Stimulated activated CD4-positive, alpha-beta T cell treated with anti-CD3 and anti-CD28 coated beads, Interleukin-4, amount 100 ng/mL, for 1 hour (primary cell): ENCODE measurements at places on chromosomes 2 and 18.

- no peak for DNase-seq
Observed at GRCh38 chr2:239575931-239576445, 175.2 kb upstream of the HDAC4 start.

GRCh38 chr2:222984908-222985307 is 67.1 kb upstream of the KCNE4 start:
- no peak for DNase-seq

DNA sequence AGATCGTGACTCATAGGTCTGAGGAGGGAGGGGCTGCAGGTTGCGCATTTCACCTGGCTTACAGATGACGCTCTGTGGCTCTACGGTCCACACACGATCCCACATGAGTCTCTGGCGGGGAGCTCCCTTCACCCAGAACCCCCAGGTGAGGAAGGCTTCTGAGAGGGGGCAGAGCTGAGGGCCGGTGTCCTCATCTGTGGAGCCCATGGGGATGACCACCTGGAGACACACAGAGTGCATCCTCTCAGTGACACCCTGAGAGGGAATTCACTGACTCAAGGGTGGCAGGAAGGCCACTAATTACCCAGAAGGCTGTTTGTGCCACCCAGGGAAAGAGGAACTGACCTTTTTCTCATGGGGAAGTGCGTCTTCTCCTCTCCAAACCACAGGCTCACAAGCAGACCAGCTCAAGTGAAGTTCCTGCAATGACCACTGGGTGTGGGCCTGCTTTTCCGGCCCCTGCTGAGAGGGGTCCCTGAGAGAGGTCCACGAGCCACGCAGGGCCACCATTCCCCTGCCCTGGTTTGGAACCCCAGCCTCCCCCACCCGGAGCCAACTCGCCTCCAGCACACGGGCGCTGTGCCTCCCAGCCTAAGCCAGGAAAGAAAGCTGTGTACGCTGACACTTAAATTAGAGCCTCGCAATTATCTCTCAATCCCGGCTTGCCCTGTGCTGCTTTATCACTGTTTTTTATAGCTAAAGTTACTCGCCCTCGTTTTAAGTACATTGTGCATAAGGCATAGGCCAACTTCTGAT is 114.1 kb downstream of the BCL11A start:
- no peak for DNase-seq

DNA sequence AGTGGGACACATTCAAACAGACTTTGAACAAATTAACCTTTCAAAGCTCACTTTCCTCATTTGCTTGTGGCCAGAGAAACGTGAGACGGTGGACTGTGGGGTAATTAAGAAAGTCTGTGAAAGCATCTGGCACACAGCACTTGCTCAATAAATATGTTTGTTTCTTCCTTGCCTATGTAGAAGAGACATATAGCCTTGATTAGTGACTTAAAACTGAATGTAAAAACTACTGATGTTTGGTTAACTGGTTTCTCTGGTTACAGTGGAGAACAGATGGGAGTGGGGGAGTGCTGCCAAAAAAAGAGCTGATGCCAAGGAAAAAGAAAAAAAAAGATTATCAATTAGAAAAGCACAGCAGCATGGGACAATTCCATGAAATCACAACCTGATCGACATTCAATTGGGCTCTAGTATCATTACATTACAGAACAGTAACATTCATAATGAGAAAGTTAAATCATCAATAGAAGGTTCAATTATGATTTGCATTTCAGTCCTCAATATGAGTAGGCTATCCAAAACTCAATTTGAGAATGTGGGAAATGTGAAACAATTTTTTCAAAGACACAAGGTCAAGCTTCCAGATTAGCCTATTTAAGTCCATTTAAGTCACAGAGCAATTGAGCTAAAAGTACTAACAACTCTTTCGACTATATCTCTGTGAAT is 14.7 kb downstream of the CUL3 start:
- DNase-seq, result no peak

- DNase-seq, result no peak
Observed at GRCh38 chr18:50663626-50664441, 103.9 kb downstream of the MAPK4 start.

- DNase-seq, result no peak
Observed at GRCh38 chr2:161243312-161243711, 64.9 kb upstream of the PSMD14 start.

GRCh38 chr2:232292395-232293154 is 86.0 kb upstream of the ALPP start:
- peak; percentile 52 for DNase-seq

GRCh38 chr2:158357699-158358098 is 98.9 kb downstream of the CCDC148 start:
- DNase-seq, result no peak

- DNase-seq, result no peak
Observed at GRCh38 chr2:221708902-221709301, 136.8 kb upstream of the EPHA4 start.

- DNase-seq, result no peak
Observed at GRCh38 chr18:13252686-13253410, 34.3 kb downstream of the LDLRAD4 start.

GRCh38 chr2:8515864-8516533 is 165.9 kb upstream of the ID2 start:
- no peak for DNase-seq

- no peak for DNase-seq
Observed at GRCh38 chr2:239331560-239331959, 69.3 kb downstream of the HDAC4 start.

DNA sequence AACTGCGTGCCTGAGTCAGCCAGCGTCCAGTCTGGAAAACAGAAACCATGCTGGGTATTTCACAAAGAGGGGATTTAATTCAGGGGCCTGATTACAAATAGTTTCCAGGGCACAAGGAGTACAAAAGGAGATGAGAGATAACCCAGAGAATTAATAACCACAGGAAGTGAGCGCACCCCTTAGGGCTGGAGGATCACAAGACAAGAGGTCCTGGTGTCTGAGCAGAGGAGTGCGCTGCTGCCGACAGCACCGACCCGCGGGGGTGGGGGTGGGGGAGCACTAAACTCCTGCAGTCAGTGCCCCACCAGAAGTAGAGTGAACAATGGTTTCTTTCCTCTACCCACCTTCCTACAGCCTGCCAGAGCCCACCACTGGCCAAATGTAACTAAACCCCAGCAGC is 20.8 kb upstream of the MAL start:
- no peak for DNase-seq

DNA sequence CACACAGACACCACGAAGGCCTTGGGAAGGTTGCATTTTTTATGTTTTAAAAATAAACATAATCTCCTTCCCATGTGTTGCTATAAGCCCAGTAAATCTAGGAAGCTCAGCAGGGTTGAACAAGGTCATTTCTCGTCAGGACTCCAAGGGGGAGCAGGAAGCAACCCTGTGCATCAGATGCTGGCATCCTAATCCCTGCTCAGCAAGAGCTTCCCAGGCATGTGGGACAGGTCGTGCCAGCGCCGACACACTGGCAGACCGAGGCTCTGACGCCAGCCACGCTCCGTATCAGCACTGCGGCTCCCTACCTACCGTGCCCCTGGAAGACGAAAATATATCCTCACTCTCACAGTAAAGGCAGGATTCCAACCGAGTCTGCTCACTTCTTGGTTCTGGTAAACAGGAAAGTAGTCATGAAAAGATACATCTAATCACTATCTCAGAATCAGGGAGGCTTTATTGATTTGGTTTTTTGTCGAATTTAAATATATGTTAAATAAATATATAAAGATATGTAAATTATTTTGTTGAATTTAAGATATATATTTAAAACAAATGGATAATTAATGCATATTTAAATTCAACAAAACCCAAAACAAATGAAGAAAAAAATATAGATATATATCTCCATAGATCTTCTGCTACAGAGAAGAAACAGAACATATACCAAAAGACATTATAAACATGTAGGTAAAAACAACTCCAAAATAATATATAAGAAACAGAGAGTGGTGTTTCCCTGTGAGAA is 61.4 kb downstream of the TXNL1 start:
- no peak for DNase-seq

DNA sequence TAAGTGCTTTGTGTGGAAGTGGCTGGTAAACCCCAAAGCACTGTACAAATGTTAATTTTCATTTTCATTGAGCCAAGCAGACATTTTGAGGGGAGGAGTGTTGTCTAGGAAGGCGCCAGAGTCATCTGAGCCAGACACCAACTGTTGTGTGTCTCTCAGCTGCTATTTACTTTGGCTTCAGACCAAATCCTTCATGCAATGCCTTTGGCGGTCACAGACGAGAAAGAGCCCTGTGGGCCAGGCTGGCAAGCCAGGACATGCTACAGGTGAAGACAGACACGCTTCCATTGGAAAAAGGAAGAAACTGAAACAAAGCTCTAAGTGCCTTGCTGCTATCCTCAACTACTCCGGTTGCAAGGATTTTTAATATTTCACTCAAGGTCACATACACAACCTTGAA is 115.4 kb upstream of the CDC42EP3 start:
- DNase-seq, result no peak

DNA sequence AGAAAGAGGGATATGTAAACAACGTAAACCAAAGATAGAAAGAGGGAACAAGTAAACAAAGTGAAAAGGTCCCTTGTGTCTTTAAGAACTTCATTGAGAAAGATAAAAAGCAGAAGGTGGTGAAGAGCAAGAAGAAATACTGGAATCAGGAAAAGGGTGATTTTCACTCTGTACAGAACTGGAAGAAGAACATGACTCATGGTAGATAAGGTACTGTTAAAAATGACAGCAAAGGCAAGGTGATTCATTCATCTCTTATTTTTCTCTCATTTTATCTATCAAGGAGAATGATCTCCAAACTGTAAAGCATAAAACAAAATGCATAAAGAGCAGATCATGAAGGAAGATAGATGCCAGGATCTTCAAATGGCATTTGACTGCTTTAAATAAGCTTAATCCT is 724.6 kb upstream of the CELF4 start:
- no peak for DNase-seq

DNA sequence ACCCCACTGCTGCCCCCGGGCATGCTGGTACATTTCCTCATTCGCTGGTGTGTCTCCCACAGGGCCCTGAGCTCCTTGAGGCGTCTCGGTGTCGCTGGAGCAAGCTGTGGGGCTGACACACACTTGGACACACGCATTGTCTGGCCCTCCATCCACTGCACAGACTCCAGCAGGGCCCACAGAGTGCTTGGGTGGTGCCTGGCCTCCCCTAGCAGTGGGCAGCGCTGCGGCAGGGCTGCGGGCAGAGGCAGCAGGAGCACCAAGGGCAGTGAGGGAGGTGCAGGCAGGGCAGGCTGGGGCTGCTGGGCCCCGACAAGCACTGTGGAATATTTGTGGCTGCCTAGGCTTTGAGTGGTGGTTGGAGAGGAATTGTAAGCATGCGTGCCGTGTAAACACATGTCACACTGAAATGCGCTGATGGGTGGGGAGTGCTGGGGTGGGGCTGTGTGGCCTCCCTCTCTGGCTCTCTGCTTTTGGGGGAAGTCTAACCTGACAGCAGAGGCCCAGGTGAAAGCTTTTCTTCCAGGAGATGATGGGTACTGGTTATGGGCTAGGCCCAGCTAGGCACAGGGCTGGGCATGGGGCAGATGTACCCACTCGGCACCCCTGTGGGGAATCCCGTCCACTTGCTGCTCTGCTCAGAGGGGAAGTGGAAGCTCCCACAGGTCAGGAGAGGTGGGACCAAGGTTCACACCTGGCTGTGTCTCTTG is 55.5 kb upstream of the HS6ST1 start:
- no peak for DNase-seq

- no peak for DNase-seq
Observed at GRCh38 chr2:48395658-48396057, 134.3 kb upstream of the STON1 start.
